Fibroblast of skin of right quadriceps (primary cell): ENCODE measurements at places on chromosomes 13 and 19.
A peak's percentile ranks its signal among the peaks of the same experiment; 100 is the strongest.

DNA sequence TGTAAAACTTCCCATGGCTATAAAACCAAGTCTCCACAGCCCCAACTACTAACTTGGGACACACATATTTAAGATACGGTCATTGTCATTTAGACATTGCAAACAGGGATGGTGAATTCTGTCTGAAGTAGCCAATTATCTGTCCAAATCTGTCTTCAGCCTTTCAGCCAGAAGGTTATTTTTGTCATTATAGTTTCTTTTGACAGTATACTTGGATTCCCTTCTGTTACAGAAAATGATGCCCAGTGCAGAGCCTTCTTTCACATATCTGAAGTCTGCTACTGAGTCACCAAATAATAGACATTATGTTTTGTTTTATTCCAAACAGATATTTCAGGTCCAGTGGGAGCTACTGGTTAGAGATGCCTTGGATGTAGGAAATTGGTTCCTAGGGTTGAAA lies 452.4 kb upstream of the HTR2A start:
- DNase-seq = no peak

- DNase-seq = no peak
These were observed 1587.1 kb downstream of the PCDH9 start for GRCh38 chr13:65642996-65643395.

- DNase-seq = no peak
These were observed 26.7 kb upstream of the TDRD3 start for GRCh38 chr13:60370343-60370742.

- no peak for DNase-seq
These were observed 15.0 kb downstream of the NFIX start for GRCh38 chr19:13010038-13010991.

- peak; percentile 87 for DNase-seq
These were observed 9.3 kb upstream of the SYT5 start for GRCh38 chr19:55189403-55189835.

DNA sequence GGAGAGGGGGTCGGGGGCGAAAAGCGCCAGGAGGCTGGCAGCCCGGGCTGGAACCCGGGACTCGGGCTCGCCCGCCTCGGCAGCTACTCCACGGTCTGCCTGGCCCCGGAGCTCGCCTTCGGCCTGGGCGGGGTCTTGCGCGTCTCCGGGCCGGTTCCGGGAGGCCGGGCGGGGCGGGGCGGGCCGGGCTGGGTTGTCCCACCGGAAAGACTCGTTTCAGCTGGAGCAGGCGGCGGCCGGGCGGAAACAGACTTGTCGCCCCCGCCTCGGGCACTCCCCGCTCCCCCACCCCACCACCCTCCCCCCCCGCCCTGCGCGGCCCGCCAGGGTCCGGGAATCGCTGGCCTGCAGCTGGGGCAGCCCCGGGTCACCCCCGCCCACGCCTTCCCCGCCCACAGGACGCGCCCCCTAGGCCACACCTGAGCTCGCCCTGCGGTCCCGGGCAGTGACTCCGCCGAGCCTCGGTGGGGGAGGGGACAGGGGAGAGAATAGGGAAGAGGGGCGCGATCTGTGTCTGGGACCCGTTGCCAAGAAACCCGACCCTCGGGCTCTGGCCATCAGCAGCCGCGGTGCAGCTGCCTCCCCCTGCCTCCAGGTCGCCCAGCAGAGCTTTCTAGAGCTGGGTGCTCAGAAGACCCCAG lies 109.4 kb downstream of the KCTD15 start:
- DNase-seq = no peak
